ENCODE measurements at places on chromosomes 1 and 21. TPM values are rescaled to one million over a fixed set of nuclear protein-coding genes. Genes with fewer than 3 reads are reported as not detected.
A peak's percentile ranks its signal among the peaks of the same experiment; 100 is the strongest.

DNA sequence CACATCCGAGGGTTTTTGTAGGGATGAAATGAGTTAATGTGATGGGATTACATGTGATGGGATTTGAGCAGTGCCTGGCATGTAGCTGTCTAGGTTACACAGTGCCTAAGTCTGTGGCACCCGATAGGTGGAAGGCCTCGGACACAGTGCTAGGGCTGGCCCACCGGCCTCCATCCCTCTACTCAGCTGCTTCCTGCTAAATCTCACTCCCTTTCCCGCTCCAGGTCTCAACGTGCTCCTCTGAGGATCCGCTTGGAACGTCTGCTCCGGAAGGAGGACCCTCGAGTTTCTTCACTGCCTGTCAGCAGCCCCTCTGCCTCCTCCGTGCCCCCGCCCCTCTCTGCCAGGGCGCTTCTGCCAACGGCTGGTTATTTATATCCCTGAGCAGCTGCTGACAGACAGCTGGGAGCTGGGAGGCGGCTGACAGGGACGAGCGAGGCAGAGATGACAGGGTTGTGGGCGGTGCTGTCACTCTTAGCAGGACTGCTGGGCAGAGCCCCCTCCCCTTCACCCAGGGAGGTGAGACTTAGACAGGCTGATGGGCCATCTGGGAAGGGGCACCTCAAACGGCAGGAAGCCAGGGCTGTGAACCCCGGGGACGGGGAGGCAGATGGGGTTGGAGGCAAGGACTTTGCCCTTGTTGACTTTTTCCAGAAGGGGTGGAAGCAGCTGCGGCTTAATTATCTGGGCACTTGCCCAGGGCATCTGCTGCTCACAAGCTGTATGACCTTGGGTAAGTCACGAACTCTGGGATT, 26.6 kb upstream of the LRRN2 start:
- no peak overlapping the region for H3K4me3 ChIP-seq
- no peak for DNase-seq
- peaks cover 8% of the 10 kb centered on the region for H3K4me1 ChIP-seq
- H3K36me3 ChIP-seq = no peaks in the 10 kb centered on the region
- H3K27ac ChIP-seq = peak overlapping the region; percentile 28

DNA sequence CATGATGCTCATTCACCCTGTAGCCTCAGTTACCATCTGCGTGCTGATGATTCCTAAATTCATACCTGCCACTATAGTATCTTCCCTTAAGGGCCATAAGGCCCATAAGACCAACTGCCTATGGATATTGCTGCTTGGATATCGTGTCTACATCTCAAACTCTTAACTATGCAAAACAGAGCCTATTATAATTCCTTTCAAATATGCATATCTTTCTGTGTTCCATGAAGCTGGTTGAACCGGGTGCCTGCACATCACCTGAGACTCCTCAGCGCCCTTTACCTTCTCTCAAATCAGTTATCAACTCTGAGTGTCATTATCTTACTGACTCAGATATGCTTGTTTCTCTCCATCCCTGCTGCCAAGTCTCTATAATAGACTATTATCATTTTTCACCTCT, 311.2 kb downstream of the PAPPA2 start:
- DNase-seq = no peak
- H3K27me3 ChIP-seq = no peaks in the 10 kb centered on the region
- H3K36me3 ChIP-seq = no peaks in the 10 kb centered on the region
- no peak overlapping the region for H3K27ac ChIP-seq

The BSND gene
- not detected for total RNA-seq

The SEC16B gene
- total RNA-seq = not detected

Measured in CD8-positive, alpha-beta memory T cell (primary cell).